ENCODE measurements at places on chromosomes 4 and X. TPM values are rescaled to one million over a fixed set of nuclear protein-coding genes. Genes with fewer than 3 reads are reported as not detected.

- no peak for DNase-seq
Observed at GRCh38 chr4:175421506-175421905, 390.6 kb downstream of the GPM6A start.

DNA sequence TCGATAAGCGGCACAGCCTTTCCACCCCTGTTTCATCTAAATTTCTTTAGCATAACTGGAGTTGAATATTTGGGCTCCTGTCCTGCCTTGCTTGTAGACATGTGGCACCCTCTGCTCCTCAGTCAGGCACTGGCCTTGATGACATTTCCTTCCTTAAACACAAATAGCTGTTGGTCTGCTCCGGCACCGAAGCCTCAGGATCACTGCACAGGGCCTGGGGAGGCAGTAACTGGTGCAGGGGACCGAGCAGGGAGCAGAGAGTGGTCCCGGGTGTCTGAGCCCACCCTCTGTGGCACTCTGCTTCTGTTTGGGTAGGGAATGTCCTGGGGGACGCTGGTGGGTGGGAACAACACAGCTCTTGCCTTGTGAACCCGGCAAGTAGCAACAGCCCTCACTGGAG is 13.6 kb downstream of the RGS12 start:
- no peak for DNase-seq

GRCh38 chr4:16897991-16898827 is at the start of gene LDB2:
Gene LDB2, minus strand, starts transcription at chr4:16898645.
- DNase-seq: no peak

BGN gene
- polyA plus RNA-seq: not detected

ETDA gene
- not detected for polyA plus RNA-seq

GRCh38 chr4:20319825-20320612 is 68.3 kb downstream of the SLIT2 start:
- no peak for DNase-seq

GPC4 gene
- polyA plus RNA-seq: not detected

DNA sequence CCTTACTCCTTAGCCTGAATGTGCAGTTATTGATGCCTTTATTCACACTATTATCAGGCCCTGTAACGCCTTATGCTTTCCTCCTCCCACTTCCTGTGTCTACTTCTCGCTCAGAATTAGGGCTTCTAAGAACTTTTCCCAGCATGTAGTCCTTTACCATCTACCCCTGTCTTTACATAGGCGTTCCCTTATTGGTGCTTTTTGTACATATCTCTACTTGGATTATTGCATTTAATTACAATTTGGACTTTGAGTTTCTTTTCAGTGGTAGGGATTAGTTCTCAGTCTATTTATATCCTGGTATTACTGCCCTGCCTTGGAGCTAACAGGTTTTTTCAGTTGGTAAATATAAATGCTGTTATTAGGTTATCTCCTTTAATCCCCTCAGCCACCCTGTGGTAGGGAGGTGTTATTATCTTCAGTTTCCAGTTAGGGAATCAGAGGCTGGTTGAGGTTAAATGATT is 84.0 kb downstream of the RBPJ start:
- DNase-seq: no peak

DNA sequence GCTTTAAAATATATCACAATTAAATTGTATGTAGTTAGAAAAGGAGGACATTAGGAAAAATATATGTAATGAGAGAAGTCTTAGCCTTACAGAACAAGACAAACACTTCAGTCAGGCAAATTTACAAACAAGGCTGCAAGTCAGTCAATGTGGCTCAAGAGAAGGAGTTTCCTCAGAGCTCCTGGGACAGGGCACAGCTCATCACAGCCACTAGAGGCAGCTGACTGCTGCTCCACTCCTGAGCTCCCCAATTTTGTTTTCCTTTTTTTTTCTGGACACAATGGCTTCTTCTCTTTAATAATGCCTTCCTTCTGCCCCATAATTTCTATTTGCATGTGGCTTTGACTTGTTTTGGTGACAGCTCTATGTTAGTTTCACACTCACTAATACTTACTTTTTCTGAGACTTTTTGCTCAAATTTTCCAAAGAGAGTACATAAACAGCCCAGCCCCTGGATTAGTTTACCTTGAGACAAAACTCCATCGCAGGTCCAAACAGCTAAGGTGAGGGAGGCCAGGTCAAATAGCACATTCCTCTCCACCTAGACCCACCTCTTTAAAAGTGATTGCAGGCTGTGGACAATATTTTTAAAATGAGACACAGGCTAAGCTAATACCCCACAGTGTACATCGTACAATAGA is 850.4 kb upstream of the FRG1 start:
- no peak for DNase-seq

DNA sequence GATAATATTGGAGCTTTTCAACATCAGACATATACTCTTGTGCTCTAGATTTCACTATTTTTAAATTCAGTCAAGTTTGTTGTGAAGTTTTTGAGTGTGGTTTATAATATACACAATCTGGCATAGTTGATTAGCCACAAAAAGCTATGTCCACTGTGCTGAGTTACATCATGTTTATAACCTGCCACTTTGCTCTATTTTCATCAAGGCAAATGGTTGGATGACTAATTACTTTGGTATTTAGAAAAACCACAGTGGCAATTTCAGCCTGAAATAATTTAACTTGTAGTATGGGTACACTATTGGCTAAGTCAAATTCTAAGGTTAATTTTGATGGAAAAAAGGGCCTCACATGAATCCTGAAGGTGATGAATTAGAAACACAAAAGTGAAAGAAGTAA is 262.6 kb downstream of the C4orf33 start:
- DNase-seq: no peak

FABP2 gene
- polyA plus RNA-seq: not detected

DNA sequence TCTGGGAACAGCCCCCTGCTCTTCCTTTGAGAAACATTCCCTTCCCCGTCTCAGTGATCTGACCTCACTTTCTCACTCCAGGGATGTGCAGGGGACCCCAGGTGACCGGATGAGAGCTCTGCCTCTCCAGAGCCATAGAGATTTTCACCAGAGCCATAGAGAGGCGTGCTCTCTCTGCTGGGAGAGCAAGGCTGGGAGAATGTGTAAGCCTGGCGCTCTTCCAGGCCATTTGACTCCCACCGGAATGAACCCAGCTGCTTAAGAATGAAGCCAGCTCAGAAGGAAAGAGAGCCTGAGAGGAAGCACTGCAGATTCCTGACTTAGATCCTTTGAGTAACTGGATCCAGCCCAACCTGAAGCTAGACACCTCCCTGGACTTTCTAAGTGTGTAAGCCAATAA is 106.4 kb downstream of the DHX15 start:
- DNase-seq: no peak

DNA sequence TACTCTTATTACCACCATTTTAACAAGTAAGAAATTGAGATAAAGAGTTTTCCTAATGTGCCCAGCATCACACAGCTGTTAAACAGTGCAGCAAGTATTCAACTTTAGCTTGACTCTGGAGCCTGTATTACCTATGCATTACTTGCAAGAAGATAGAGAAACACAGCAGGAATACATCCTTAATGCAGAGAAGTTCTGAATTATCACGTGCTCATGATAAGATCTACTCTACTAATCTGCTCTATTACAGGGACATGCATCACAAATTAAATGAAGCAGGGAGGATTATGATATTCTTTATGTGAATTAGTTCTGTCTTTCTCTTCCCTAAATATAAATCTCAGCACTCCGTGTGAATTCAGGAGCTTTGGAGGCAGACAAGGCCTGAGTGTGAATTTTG is 39.0 kb upstream of the PDGFC start:
- DNase-seq: no peak
